ENCODE measurements at places on chromosomes 7 and 10. TPM values are rescaled to one million over a fixed set of nuclear protein-coding genes. Genes with fewer than 3 reads are reported as not detected.

- DNase-seq, result no peak
These were observed 45.2 kb downstream of the KIAA1217 start for GRCh38 chr10:24254180-24254579.

GRCh38 chr10:120012131-120012400 lies 119.5 kb downstream of the SEC23IP start:
- no peak for DNase-seq

DNA sequence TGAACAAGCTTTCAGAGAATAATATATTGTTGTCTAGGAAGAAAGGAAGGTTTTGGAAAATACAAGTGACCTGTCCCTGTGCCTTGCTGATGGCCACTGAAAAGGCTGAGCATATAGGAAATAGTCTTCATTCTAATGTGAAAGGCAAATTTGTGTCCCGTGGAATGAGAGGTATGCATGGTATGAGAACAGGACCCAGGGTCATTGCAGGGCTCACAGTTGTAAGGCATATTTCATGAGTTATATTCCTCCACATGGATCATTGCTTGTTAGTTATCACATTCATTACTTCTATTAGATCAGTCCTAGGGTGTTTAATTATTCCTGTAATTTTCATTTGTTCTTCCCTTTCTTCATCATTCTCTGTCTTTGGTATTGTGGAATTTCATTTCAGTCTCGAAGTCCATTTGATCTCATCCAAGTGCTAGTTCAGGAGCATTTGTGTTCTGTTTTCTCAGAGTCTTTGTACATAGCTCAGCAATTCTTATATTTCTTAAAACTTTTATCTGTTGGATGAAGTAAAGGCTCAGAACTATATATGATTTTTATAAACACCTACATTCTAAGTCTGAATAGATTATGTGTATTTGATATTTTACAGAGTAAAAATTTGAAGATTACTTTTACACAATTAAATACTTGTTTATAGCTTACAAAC lies 39.4 kb upstream of the ARHGAP21 start:
- DNase-seq, result peak; percentile 66

GRCh38 chr10:93542358-93542791 lies 24.1 kb upstream of the FFAR4 start:
- no peak for DNase-seq

GRCh38 chr7:148847815-148848734 lies 36.0 kb downstream of the EZH2 start:
- DNase-seq, result no peak

GRCh38 chr7:3153118-3153517 lies 109.5 kb upstream of the CARD11 start:
- no peak for DNase-seq

DNA sequence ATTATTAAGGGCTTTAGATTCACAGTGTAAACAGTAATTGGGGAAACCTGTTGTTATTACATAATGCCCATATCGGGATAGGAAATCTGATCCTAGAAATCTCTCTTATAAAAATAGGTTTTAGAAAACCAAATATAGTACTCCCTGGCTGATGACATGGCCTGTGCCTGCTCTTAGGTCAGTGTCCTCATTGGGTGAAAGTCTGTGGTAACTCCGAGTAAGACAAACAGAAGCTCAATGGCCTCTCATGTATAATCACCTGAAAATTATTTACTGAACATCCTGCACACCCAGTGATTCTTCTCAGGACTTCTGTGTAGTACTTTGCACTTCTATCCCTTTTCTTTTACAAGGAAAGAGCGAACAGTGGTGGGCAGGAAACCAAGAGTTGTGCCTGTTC lies 37.8 kb downstream of the SEM1 start:
- DNase-seq, result no peak

DNA sequence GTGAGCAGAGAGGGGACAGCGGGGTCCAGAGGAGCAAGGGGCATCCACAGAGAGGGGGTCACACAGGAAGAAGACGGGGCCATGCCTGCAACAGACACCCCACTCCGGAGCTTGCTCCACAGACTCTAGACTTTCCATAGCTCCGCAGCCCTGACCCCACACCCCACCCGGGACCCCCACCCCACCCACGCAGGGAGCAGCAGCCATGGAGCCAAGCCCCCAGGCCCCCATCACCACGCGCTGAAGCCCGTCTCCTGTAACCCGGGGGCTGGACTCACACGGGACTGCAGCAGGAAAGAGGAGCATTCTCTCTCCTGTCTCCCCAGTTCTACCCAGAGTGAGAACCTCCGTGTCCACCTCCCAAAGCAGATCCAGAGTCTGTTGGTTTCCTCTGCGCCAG lies 38.8 kb upstream of the ADGRA1 start:
- no peak for DNase-seq

DNA sequence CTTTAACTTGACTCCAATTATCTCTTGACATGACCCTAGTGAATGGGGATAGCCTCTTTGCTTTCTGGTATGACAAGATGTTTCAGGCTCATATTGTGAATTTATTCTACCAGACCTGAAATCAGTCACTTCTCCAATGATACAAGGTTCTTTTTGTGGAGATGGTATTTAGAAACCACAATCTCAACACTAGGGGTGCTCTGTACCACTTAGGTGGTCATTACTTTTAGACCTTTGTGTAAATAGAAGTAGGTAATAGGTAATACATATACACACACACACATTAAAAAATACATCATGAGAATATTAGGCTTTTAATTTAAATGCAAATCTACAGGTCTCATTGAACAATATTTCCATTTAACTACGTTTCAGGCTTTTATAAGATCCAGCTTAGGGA lies 199.0 kb upstream of the RHOBTB1 start:
- DNase-seq, result no peak

- DNase-seq, result no peak
These were observed 11.8 kb downstream of the TMEM72 start for GRCh38 chr10:44922796-44923545.

GRCh38 chr7:134707663-134708378 lies 61.2 kb downstream of the BPGM start:
- DNase-seq, result no peak

- DNase-seq, result no peak
These were observed 472.0 kb upstream of the CNTNAP2 start for GRCh38 chr7:145644426-145645134.

- no peak for DNase-seq
These were observed 77.6 kb downstream of the VTI1A start for GRCh38 chr10:112524641-112525040.

GRCh38 chr7:43747328-43748105 lies 11.0 kb upstream of the BLVRA start:
- no peak for DNase-seq

- DNase-seq, result no peak
These were observed 143.3 kb downstream of the TES start for GRCh38 chr7:116353647-116354046.

GRCh38 chr10:69863580-69863979 lies 61.9 kb downstream of the COL13A1 start:
- DNase-seq, result peak; percentile 66

DNA sequence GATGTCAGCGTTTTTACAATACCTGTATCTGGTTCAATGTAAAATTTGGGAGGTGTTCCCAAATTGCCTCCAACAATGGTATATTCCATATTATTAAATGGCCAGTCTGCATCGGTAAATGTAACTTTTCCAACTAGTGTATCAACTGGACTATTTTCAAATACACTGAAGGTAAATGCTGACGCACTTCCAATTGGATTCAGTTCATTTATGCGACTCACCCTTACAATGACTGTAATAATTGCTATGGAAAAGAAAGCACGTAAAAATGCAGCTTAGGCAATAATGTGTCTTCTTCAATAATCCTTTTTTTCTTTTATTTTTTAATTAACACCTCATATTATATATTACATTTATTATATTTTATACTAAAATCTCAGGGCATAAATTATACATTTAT lies 209.1 kb downstream of the HGF start:
- DNase-seq, result no peak

DNA sequence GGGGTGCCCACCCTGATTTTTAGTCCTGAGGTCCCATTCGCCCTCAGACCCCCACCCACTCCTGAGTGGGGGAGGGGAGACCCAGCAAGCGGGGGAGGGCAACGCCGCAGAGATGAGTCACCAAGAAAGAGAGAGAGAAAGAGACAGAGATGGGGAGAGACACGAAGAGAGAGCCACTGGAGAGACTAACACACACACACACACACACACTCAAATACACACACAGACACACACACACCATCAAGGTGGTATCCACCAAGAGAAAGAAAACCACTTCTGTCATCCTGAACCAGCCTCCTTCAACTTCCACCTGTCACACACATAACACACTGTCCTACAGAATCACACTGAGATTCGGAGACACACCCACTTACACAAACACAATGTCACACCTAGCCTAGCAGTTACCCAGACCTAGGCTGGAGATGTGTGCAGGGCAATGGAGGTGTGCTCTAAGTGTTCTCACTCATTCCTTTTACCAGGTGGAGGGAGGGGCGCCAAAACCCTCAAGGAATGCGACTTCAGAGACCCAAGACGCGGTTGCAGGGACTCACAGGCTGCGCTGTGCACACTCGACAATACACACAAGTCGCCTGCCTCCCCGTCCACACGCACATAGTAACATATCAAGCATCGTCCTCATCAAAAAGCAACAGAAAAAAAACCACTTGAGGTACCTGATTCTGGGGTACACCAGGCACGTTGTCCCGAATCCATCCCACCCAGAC lies 3.9 kb upstream of the VGF start:
- DNase-seq, result no peak

DNA sequence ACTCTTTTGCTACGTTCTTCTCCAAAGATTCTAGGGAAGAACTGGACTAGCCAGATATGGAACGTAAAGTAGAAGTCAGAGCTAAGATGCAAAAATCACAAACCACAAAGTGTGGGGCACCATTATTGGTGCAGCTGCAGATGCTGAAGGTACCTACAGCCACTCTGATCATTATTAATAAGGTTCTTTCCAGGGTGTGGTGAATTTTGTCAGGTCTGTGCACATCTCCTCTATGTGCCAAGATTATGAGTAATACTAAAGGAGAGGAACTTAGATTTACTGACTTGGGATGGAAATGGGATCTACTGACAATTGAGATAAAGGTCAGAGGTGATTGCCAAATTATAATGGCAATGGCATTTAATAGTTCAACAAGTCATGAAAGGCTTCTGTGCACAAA lies 148.2 kb downstream of the RAPGEF5 start:
- DNase-seq, result no peak

DNA sequence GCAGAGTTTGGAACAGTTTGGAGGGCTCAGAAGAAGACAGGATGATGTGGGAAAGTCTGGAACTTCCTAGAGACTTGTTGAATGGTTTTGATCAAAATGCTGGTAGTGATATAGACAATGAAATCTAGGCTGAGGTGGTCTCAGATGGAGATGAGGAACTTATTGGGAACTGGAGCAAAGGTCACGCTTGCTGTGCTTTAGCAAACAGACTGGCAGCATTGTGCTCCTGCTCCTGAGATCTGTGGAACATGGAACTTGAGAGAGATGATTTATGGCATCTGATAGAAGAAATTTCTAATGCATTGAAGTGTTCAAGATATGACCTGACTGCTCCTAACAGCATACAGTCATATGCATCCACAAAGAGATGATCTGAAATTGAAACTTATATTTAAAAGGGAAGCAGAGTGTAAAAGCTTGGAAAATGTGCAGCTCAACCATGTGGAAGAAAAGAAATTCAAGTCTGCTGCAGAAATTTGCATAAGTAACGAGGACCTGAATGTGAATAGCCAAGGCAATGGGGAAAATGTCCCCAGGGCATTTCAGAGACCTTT lies 186.9 kb upstream of the PHYHIPL start:
- no peak for DNase-seq

DNA sequence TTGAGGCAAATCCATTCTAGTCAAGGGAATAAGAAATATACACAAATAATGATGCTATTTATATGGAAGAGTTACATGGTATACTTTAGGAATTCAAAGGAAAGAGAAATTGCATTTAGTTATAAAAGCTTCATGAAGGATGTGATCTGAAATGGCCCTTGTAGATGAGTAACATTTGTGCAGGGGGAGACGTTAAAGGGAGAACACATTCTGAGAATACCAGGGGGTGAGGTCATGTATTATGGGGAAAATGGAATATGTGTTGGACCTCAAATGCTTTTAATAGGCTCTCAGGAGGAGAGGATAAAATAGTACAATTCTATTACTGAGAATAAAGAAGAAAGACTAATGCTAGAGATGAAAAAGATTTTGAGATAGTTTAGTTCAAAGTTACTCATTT lies 122.5 kb upstream of the NOBOX start:
- no peak for DNase-seq

DNA sequence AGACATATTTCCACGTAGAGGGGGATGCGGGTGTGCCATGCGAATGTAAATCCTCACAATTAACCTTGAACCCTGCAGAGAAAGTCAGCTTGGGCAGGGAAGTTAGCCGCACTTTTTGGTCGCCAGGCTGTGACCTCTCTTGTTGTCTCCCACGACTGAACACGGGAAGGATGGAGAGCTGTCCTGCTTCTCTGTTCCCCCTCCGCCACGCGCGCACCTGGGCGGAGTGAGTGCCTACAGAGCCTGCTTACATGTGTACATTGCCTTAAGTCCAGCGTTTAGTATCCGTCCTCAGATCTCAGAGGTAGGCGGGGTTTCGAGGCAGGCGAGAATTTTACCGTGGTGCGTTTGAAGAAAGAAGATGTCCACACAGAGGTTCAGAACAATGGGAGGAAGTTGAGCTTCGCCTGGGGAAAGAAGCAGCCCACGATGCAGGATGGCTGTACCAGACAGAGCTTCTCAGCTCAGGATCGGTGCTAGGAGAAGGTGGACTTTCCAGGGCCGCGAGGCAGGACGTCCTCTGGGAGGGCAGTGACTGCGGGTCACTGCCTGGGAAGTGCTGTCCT lies 482 bp upstream of the ERCC6 start:
- DNase-seq, result peak; percentile 49

DNA sequence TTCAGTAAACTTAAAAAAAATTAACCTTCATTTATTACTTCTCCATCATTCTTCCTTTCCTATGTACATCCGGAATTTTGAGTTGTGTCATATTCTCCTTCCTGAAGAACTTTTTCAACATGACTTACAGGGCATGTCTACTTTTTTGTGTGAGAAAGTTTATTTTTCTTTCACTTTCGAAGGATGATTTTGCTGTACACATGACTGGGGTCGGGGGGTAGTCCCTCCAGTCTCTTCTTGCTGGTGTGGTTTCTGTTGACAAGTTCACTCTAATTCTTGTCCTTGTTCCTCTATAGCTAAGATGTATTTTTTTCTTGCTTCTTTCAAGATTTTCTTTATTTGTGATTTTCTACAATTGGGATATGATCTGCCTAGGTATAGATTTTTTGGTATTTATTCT lies 55.8 kb downstream of the INPP5A start:
- no peak for DNase-seq

The GARIN1A gene
- 0.68 TPM for total RNA-seq

The RRP12 gene
- 25.1 TPM for total RNA-seq

The NHLRC2 gene
- 25.0 TPM for total RNA-seq

The ADAM12 gene
- total RNA-seq, result 3.3 TPM

The STK31 gene
- 0.06 TPM for total RNA-seq

The CALHM1 gene
- not detected for total RNA-seq

The HERC4 gene
- 42.0 TPM for total RNA-seq

The DKK1 gene
- 46.2 TPM for total RNA-seq

The CDHR1 gene
- 0.03 TPM for total RNA-seq

The ERVW-1 gene
- not detected for total RNA-seq

The TOMM7 gene
- total RNA-seq, result 226 TPM
